ENCODE measurements at places on chromosomes 11 and 22.

- DNase-seq = no peak
These were observed 25.3 kb downstream of the SCN3B start for GRCh38 chr11:123628936-123629683.

- peak; percentile 69 for DNase-seq
These were observed 42.7 kb downstream of the IGLL1 start for GRCh38 chr22:23537416-23537815.

DNA sequence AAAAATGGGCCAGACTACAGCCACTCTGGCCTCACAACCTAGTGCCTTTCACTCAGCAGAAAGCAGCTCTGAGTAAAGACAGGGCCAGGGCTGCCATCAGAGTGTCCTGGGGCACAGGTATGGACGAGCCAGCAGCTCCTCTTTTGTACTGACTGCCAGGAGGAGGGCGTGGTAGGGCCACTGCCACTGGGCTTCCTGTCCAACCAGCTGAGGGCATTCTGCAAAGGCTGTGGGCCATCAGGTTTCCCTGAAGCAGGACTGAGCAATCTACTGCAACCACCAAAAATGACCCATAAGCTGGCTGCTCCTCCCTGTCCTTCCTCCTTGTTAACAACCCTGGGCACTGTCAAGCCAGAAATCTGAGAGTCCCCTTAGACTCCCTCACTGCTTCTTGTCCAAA lies 33.1 kb downstream of the ASCC2 start:
- no peak for DNase-seq

GRCh38 chr22:20160041-20160440 lies 9.2 kb upstream of the CCDC188 start:
- DNase-seq = no peak

DNA sequence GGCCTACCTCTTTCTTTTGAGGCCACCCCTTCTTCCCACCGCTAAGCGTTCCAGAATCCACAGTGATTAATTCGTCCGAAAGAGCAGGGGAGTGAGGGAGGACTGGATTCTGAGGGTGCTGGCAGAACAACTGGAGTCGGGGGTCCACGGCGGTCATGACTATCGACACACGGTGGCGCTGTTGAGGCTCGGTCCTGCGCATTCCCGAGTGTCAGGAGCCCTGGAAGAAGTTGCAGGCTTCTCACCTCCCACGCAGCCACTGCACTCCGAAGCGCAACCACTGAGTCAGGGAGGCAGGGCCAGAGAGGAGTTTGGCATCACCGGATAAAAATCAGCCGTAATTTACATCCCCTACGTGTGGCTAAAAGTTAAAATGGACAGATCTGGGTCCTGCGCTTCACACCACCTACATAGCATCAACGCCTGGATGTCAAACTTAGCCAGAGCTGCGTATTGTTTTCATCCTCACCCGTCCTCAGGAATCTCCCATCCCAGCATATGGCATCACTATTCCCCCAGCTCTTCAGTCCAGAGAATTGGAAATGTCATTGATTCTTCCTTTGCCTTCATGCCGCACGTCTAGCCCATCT lies 10.7 kb upstream of the CTSF start:
- peak; percentile 72 for DNase-seq

GRCh38 chr11:78657968-78658839 lies 83.5 kb upstream of the NARS2 start:
- no peak for DNase-seq

GRCh38 chr22:21707677-21708076 lies 27.9 kb downstream of the YPEL1 start:
- DNase-seq = no peak

GRCh38 chr22:38106814-38107578 lies 3.5 kb downstream of the BAIAP2L2 start:
- DNase-seq = no peak

DNA sequence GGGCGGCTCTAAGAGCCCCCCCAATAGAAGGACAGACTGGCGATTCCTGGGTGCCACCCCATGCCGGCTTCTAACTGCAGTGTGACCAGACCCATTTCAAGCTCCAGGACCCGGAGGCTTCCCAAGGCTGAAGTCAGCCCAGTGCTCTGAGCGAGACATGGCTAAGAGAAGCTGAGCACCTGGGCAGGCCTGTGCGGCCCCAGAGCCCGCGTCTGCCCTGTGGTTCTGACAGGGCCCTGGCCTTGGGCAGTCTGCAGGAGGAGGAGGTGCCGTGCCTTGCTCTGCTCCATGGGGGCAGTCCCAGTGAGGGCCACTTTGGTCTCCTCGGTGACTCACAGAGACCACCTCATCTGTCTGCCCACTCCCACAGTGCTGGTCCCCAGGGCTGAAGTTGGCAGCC lies 1314.2 kb downstream of the BRD1 start:
- no peak for DNase-seq

GRCh38 chr11:88297863-88298262 lies 39.7 kb downstream of the CTSC start:
- DNase-seq = no peak

GRCh38 chr11:78845496-78845895 lies 270.8 kb upstream of the NARS2 start:
- DNase-seq = no peak

- no peak for DNase-seq
These were observed 33.9 kb downstream of the CCDC83 start for GRCh38 chr11:85889108-85889507.

DNA sequence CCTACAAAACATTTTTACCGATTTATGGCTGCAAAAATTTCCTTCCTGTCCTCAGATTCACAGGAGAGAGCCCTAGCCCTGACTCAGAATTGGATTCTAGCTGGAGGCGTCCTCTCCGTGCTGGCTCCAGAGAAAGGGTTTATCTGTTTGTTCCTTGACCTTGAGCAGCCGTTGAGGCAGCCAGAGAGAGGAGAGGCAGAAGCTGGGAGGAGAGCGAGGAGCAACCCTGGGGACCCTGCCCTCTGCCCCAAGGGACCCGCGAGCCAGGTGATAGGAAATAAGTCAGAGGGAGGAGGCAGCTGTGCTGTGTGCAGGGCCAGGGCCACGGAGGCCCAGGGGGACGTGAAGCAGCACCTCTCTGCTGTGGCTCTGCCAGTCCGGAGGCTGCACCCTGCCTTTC lies 75.6 kb downstream of the IGLL1 start:
- DNase-seq = peak; percentile 77

DNA sequence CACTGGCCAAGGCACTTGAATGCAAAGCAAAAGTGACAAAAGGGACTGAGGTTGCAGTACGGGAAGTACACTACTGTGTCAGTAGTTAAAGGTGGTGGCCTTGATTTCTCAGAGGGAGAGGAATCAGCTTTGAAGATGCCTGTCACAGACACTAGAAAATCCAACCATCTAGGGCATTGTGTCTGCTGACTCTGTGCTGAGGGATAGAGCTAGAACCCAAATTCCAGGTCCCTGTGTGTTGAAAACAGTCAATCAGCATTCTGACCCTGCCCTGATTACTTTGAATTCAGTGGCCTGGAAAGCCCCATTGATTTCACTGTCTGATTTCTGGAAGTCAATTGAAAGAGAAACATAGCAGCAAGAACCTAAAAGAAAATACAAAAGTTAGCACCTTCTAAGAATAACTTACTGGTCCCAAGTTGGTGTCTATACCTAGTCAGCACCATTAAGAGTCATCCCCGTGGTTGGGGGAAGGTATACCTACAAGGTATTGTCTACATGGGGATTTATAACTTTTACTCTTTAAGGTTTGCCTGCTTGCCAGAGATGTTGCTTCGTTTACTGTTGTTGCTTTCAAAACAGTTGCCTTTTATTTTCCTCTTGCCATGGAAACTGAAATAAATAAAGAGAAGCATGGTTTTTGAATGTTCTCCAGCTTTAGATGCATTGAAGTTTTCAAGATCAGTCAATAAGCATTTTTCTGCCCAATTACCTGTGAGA lies 97.3 kb downstream of the PDHX start:
- DNase-seq = no peak
